Left ventricle myocardium inferior (tissue), 1 donor: ENCODE measurements at places on chromosomes 13 and 19. TPM values are rescaled to one million over a fixed set of nuclear protein-coding genes. Genes with fewer than 3 reads are reported as not detected.
A peak's percentile ranks its signal among the peaks of the same experiment; 100 is the strongest.

SHISA2 gene
- 0.22 TPM for total RNA-seq

PRKCG gene
- not detected for total RNA-seq

- no peaks in the 10 kb centered on the region for H3K27me3 ChIP-seq
- H3K27ac ChIP-seq = no peak overlapping the region
- no peaks in the 10 kb centered on the region for H3K36me3 ChIP-seq
Measured at GRCh38 chr13:67033170-67033569, 197.0 kb downstream of the PCDH9 start.

DNA sequence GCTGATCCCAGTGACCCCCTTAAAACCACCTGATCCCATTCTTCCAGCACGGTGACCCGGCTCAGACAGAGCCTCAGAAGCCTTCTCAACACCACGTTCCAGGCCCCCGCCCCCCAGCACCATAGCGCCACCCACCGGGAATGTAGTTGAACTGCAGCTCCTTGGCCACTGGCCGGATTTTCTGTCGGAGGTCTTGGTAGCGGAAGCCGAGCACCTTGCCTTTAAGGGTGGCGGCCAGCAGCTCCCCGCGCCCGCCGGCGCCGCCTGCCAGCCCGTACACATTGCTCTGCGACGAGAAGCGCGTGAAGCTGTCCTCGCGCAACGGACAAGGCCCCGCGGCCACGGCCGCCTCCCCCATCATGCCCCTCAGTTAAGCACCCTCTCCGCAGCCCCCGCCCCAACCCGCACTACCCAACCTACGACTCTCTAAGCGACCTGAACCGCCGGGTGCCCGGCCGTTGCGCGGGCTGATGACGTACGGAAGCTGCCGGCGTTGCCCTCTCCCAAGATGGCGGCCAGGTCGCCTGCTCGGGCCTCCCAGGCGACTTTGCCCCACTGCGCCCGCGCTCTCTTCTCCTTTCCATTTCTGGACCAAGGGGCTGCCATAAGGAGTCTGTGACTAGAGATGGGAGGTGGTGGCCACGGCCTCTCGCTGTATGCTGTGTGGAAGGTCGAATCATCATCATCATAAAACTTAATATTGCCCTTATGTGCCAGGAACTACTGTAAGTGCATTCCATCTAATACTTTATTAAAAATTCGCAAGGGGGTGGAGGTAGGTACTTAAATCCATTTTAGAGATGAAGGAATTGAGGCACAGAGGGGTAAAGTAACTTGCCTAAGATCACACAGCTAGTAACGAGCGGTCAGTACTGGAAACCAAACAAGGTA is at the start of gene KPTN:
Gene KPTN (minus strand): TSS at position 420 of the 891 bp plus-strand sequence. CDS start 59 bp downstream, at position 361.
- peak within 1 kb of the TSS; percentile 94 for H3K27ac ChIP-seq
- H3K4me1 ChIP-seq = peaks cover 25% of the 10 kb centered on the region
- no peaks in the 10 kb centered on the region for H3K27me3 ChIP-seq
- H3K36me3 ChIP-seq = peaks cover 12% of the 10 kb centered on the region
- peak within 1 kb of the TSS; percentile 78 for H3K4me3 ChIP-seq

- H3K4me3 ChIP-seq = no peak overlapping the region
- H3K36me3 ChIP-seq = no peaks in the 10 kb centered on the region
- no peaks in the 10 kb centered on the region for H3K27me3 ChIP-seq
- peak; percentile 44 for DNase-seq
Measured at GRCh38 chr19:32471095-32471494, 65.5 kb downstream of the DPY19L3 start.

GRCh38 chr13:43985422-43986072 is 105.8 kb downstream of the LACC1 start:
- H3K36me3 ChIP-seq = no peaks in the 10 kb centered on the region
- H3K4me3 ChIP-seq = no peak overlapping the region
- DNase-seq = no peak
- peaks cover 38% of the 10 kb centered on the region for H3K4me1 ChIP-seq
